ENCODE measurements at places on chromosomes 6 and 20.

GRCh38 chr6:152295346-152295745 is 341.8 kb downstream of the SYNE1 start:
- no peak for DNase-seq

DNA sequence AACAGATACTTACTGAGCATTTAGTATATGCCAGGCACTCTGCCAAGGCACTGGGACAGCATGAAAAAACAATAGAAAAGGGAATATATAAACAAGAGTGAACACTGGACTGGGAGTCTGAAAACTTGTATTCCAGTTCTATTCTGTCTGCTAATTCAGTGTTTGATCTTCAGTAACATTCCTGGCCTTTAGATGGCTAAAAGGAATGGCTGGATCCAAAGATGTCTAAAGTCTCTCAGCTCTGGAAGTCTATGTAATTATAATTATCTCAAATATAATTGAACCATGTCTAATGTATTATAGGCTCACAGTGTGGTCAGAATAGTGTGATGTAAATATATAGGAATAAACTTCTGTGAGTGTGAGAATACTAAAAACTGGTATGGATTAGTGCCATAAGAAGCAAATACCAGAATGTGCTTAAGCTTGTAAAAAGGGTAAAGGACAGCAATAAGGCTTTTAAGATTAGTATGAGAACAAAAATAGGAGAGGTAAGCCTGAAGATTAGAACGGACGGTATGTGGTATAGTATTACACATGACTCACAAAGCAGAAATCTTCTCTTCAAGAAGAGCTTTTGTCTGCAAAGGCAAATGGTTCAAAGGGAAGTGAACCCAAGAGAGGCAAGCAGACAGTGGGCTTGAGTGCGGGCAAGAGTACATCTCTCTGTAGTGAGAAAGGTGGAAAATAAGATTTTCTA is 68.5 kb downstream of the TMEM200A start:
- DNase-seq = no peak

GRCh38 chr6:63213325-63213724 is 2.1 kb downstream of the FKBP1C start:
- DNase-seq = no peak

DNA sequence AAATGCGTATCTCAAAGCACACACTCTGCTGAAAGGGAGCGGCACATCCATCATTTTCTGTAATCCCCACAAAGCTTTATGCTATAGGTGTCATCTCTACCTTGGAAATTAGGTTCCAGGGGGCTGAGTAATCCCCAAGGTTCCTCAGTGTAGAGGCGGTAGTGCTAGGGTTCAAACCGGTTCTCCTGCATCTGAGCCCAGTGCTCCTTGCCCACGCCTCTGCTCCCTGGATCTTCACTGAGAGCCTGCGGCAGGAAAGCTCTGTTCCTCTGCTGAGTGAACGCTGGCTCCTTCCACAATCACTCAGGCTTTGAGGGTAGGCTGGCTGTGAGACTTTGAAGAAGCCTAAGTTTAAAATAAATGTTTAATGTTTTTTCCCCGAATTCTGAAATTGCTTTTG is 24.9 kb downstream of the SLC22A23 start:
- DNase-seq = no peak

DNA sequence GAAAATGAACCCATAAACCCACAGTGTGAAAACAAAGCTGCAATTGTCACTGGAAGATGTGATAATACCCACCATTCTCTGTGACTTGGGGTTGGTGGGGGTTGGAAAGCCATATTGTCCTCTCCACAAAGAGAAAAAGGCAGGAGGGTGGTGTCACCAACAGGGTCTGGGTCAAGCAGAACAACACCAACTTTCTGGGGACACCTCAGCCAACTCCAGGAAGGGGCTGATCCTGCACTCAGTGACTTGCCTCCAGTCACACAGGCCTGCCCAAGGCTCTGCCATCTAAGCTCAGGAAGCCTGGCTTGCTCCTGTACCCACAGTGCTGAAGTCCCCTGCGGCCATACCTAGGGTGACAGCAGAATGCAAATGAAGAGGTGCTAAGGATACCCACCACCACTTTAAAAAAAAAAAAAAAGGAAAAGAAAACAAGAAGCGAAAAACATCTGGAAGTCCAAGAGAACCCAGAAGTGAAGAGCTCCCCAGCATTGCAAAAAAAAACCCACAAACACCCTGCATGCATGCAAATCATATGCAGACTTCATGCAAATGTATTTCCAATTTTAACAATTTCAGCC is 110.6 kb downstream of the PREX1 start:
- no peak for DNase-seq

DNA sequence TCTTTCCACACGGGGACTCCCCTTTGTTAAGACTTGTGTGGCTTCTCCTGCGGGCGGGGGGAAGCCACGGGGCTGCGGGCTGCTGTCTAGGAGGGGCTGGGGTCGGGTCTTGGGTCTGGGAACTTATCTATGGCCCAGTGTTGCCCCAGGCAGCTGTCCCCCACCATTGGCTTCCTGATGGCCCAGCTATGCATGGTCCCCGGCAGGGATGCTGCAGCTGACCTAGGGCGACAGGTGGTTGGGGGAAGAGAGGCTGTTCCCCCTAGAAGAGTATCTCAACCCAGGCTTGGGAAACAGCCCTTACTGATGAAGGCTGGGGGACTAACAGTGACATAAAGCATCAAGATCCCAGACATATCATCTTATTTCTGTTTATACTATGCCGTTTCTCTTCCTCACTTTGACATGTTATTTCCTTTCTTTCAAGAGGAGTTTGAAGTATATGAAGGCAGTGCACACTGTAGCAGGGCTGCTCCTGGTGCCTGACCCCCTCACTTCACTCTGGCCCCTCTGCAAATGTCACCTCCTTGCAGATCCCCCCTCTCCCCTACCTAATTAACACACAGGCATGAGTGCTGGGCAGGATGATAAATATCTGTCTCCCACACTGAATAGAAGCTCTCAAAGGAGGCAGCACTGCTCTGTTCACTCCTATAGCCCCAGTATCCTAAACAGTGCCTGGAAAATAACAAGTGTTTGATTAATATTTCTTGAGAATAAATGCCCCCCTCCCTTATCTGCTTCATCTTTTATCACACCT is 87.0 kb downstream of the HIVEP2 start:
- no peak for DNase-seq

- DNase-seq = no peak
Measured at GRCh38 chr20:46117704-46118467, at the start of gene CD40. CD40 (plus strand) TSS chr20:46118314; CDS start chr20:46118344, 30 bp downstream.

DNA sequence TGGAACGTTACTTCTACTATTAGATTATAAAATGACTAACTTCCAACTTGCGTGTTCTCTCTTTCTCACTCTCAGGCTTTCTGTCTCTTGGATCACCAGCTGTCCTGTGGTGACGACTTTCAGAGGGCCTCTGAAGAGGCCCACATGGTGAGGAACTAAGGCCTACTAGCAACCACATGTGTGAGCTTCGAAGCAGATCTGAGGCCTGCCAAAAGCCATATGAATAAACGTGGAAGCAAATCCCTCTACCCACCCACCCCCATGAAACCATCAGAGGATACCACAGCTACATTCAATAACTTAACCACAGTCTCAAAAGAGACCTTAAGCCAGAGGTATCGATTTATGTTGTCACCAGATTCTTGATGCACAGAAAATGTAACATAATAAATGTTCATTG is 13.5 kb upstream of the BMP5 start:
- no peak for DNase-seq

DNA sequence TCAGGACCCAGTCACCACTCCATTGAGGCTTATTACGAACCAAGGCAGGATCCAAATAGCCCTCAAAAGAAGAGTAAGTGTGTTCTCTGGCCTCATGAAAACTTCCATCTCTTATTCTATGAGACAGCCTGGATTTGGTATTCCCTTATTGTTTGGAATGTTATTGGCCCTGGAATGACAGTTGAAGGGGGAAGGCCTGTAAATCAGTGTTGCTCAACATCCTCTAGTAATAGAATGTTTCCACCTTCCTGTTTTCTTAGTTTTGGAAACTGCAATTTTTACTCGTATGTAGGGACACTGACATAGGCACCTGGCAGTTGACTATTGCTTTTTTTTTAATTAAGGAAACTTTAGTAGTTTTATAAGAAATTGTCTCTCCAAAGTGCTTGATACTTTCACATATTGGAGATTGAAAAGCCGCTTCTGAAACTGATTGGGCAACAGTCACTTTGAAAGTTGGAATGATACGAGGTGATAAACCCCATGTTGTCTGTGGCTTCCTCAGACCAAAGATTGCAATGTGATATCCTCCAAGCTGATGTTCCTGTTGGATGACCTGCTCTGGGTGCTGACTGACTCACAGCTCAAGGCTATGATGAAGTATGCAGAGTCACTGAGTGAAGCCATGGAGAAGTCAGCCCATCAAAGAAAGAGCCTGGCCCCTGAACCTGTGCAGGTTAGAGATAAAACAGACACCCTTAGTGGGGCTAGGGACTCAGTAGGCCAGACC is 43.1 kb downstream of the BLTP3A start:
- no peak for DNase-seq

GRCh38 chr6:162373192-162373591 is 354.4 kb downstream of the PRKN start:
- DNase-seq = no peak

- DNase-seq = no peak
Measured at GRCh38 chr6:44659726-44660125, 272.2 kb downstream of the CDC5L start.
